ENCODE measurements at places on chromosomes 12 and 14.
A peak's percentile ranks its signal among the peaks of the same experiment; 100 is the strongest.

GRCh38 chr12:51820526-51821439, 27.7 kb downstream of the FIGNL2 start:
- DNase-seq: peak; percentile 75

- DNase-seq: no peak
These were observed 55.6 kb downstream of the TSPAN9 start for GRCh38 chr12:3132636-3133404.

DNA sequence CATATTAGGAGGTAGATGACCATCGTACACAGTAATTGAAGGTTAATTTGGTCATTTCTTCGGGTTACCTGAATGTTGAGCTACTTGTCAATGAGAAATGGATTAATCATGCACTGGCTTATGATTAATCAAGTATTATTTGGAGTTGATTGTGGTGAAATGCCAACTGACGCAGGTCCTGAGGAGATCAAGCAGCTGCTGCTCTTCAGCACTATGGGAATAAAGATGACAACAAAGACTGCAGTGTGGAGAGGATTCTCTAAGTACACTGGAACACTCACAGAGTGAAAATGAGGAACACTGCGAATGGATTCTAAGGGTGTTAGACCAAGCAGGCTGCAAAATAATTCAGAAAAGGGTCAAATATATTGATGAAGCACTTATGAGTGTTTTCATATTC, 202.8 kb upstream of the DIO2 start:
- DNase-seq: no peak

DNA sequence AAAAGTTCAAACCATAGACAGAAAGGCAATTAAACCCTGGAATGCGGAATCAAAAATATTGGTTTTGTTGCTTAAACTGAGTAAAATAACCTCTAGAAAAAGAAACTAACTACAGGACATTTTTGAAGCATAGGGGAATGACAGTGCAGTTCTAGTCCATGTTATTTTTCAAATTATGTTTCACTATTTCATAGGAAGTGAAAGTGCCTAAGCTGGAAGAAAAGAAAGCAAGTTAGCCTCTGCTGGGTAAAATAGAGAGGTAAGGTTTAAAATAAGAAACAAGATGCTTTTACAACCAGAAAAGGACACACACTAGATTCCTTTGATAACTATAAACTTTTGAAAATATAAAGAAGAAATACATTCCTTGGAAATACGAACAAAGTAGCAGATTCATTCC, 1.1 kb downstream of the CLECL1 start:
- no peak for DNase-seq

DNA sequence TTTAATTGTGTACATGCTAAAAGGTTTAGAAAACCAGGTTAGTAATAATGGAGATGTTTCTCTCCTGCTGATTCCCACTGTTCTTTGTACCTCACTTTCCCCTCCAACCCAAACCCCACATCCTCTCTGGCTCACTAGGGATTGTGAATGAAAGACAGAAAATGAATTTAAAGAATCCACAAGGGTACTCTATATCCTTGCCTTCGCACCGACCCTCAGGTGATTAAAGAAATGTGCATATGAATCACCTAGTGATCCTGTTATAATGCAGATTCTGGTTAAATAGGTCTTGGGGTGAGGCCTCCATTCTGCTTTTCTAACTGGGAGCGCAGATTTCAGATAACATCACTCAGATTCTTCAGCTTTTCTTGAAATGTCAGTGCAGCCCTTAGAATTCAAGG, 84.3 kb upstream of the OTX2 start:
- DNase-seq: no peak

GRCh38 chr12:15522574-15523187, 200.4 kb downstream of the PTPRO start:
- no peak for DNase-seq

- DNase-seq: no peak
These were observed 209.5 kb upstream of the ARHGAP5 start for GRCh38 chr14:31867570-31867969.

DNA sequence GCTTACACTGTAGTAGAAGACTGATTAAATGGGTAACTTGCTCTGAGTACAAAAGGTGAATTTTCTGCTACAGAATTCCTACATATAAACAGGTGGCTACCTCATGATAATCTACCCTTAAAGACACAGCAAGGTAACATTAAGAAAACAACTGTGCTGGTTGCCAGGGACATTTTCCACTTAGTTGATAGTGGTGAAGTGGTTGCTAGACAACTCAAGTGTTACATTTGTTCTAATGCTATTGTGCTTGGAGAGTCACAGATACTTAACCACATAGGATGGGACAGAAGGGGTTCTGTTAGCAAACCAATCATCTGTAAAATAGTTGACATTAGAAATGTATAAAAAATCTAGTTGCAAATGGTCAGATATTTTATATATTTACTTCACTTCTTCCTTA, 870.3 kb upstream of the SEL1L start:
- no peak for DNase-seq

- no peak for DNase-seq
These were observed 21.1 kb downstream of the PLEKHG3 start for GRCh38 chr14:64725261-64725815.

DNA sequence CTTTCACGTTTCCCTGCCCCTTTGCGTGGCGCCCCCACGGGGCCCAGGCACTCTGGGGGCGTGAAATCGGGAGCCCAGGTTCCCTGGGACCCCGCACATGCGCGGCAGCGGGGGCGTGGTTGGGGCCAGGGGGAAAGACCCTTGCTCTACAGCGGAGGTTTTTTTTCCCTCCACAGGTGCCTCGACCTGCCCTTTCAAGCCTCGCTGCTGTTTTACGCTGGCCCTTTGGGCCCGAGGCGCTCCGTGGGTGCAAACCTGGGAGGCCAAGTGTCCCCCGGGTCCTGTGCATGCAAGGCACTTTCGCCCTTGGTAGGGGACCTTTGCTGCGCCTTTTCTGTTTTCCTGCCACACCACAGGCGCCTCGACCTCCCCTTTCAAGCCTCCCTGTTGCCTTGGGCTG, 329.8 kb downstream of the ALG10 start:
- DNase-seq: no peak

GRCh38 chr14:22268875-22269274, 320.1 kb downstream of the DAD1 start:
- no peak for DNase-seq

- no peak for DNase-seq
These were observed 149.5 kb downstream of the SLC6A15 start for GRCh38 chr12:84763107-84763506.

GRCh38 chr12:79859646-79860045, 75.3 kb downstream of the PPP1R12A start:
- DNase-seq: no peak

DNA sequence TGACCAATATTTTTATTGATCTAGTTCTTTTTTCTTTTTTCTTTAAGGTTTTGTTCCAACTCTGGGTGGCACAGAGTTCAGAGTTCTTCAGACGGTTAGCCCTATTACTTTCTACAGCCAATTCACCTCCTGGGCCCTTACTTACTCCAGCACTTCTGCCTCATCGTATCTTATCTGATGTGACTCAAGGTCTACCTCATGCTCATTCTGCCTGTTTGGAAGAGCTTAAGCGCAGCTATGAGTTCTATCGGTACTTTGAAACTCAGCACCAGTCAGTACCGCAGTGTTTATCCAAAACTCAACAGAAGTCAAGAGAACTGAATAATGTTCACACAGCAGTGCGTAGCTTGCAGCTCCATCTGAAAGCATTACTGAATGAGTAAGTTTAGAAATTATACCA, 64.7 kb downstream of the VEZT start:
- DNase-seq: no peak

GRCh38 chr14:37697489-37698121, 102.2 kb downstream of the TTC6 start:
- DNase-seq: no peak

- no peak for DNase-seq
These were observed 496.4 kb downstream of the PCNX1 start for GRCh38 chr14:71403656-71404055.

DNA sequence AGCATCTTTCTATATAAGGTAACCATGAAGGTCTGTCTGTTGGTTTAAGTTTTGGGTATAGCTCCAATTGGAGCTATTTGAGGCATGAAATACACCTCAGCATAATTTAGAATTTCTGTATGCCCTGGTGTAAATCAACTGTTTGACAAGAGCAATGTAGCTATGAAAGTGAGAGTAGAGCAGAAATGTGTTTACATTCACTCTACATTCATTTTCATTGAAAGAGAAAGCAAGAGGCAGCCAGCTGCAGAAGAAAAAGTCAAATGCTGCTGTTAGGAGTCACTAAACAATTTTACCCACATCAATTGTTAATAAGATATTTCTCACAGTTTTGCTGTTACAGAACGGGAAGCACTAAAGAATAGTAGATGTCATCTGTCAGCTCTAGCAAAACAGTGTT, 252.5 kb downstream of the SLC6A15 start:
- no peak for DNase-seq

GRCh38 chr12:70399311-70399710, 33.2 kb downstream of the KCNMB4 start:
- no peak for DNase-seq

- no peak for DNase-seq
These were observed 274.6 kb upstream of the TBX3 start for GRCh38 chr12:114958538-114958937.

DNA sequence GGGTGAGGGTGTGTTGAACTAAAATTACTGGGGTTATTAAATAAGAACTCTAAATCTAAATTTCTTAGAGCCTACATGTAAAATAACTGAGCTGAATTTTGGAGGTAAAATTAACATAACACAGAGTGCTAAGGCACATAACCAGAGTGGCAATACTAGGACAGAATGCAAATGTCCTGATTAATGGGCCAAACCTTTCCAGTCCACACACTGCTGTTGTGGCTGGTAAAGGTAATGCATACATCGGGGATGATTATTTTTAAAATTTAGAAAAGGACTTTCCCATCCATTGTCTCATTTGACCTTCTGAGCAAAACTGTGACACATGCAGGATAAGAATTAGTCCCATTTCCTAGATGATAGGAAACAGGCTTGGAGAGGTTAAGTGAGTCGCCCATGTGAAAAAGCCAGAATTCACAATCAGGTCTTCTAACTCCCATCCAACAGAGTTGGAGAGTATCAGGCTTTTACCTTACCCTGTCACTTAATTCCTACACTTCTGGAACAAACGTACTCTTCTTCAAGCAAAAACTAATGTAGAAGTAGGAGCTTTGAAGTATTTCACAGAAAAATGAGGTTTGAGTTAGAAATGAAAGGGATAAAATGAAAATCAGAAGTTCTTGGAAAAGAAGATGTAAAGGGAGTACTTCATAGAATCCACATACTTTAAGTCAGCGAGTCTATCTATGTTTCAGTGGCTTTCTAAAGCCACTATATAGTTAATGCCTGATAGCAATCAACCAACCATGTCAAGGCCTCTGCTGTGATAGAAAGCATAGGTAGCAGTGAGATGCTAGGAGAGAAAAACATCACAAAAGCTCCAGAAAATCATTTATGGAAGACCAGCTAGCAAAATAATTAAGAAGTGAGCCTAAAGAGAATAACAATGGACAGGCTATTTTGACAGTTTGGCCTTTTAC, 334.9 kb upstream of the DIO2 start:
- DNase-seq: no peak

GRCh38 chr12:44314007-44314500, 478.2 kb downstream of the TMEM117 start:
- no peak for DNase-seq

DNA sequence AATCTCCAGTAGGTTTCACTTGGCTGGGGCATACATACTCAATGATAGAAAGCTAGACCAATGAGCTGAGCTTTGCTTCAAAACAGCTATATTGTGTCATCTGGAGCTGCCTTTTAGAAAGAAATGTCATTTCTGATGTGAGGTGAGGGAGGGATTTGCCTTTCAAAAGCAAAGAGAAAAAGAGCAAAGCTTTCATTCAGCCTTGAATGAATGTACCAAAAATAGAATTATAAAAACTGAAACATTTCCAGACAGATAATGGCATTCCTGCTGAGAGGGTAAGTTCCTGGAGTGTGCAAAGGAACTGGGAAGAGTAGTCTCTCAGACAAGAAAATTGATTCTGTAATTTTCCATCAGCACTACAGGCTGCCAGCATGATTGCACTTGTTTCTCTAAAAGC, 710.0 kb downstream of the LRFN5 start:
- DNase-seq: no peak

DNA sequence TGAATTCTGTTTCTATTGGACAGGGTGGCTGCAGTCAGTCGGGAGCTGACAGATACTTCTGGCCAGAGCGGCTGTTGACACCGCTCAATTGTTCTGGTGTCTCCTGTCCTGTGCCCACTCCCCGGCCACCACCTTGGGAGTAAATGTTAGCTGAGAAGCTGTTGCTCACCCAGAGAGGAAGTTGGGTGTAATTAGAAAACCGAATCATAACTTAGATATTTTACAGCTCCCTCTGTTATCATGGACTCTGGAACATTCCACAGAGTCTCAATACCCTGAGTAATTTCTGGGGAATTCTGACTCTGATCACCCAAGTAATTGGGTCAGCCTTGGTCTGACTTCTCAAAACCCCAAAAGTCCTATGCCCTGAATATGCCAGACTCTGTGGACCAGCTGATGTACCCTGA, 58.3 kb upstream of the RFLNA start:
- no peak for DNase-seq

- no peak for DNase-seq
These were observed 6.2 kb upstream of the GPX2 start for GRCh38 chr14:64948612-64949210.

- no peak for DNase-seq
These were observed 2.6 kb downstream of the NOC4L start for GRCh38 chr12:132146772-132147422.

DNA sequence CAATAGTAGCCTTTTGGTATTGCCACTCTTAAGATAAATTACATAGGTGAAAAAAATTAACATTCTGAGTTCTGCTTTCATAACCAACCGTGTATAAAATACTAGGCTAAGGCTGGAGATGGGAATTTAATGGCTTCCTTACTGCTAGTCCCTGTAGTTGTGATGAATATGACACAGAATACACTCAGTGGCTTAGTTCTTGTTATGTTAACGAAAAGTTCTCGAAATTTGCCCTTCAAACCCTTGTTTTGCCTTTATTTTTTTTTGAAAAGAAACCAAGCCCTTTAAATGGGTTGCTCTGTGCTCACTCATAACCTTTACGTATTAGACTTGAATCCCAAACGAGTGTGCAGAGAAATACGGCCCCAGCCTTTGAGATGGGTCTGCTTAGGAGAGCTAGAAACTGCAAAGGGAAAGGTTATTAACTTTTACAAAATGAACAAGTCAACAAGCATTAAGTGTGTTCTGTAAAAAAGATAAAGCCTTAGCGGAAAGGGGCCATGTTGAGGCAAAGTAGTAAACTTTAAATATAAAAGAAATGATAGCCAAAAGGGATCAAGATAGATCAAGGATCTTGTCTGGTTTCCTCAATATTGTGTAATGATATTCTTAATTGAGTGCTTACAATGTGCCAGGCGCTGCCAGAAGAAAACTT, 1.7 kb downstream of the NUDT4 start:
- no peak for DNase-seq

- DNase-seq: no peak
These were observed 55.6 kb upstream of the PTHLH start for GRCh38 chr12:28027947-28028724.

DNA sequence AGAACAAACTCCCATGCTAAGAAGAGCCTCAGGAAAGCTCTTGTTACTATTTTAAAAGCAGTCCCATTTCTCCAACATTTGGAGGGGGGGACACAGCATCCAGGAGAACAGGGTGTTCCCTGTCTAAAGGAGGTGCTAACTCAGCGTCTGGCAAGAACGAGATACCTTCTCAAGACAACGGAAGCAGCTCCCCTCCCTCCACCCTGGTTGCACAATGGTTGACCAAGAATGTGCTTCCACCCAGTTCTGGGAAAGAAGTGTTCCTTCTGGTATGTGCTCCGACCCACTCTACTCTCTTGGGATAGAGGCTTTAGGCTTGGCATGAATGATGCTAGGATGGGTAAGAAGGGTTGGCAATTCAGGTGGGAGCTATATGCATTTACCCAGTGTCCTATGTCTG, 1.5 kb upstream of the KRT6A start:
- DNase-seq: no peak
